ENCODE measurements at places on chromosomes 1 and 21.

- no peak for DNase-seq
Observed at GRCh38 chr1:3186526-3186921, 117.5 kb downstream of the PRDM16 start.

DNA sequence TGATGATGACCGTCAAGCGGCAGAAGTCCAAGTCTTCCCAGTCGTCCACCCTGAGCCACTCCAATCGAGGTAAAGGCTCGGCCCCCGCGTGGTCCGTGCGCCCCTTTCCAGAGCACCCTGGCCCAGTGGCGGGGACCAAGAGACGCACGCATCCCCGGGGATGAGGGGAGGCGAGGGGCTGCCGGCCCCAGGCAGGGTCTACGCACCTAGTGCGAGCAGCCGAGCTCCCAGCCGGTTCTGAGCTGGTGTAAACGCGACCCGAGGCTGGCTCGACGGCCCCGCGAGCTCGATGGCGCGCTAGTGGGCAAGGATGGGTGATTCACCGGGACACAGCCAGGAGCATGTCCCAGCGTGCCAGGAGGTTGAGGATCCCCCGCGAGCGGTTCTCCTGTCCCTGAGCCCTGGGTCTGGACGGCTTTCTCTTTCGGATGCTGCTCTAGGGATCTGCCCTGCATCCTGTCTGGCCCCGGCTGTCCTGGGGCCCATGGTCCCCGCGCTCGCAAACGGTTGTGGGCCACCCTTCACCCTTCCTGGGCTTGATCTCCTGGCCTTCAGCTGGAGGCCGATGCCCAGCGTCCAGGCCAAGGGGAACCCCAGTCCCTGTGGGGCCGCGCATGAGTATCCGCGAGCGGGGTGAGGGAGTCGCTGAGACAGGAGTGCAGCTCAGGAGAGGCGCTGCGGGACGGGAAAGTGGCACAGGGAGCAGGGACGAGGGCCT is 689 bp downstream of the PKP1 start:
- DNase-seq = no peak

DNA sequence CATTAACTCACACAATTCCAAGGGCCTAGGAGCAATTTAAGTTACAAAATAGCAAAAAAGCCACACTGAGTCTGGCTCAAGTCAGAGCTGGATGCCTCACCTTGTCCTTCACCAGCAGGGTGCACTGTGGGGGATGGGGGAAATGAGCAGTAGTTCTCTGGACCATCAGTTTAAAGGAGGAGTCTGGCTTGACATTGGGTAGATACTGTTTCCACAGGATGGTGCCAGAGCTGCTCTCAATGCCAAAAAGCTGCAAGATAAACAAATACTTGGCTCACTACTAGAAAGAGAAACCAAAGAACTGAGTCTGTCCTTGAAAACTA is 18.8 kb downstream of the EMC1 start:
- no peak for DNase-seq

- peak; percentile 66 for DNase-seq
Observed at GRCh38 chr1:156489166-156489934, 11.2 kb downstream of the MEF2D start.

DNA sequence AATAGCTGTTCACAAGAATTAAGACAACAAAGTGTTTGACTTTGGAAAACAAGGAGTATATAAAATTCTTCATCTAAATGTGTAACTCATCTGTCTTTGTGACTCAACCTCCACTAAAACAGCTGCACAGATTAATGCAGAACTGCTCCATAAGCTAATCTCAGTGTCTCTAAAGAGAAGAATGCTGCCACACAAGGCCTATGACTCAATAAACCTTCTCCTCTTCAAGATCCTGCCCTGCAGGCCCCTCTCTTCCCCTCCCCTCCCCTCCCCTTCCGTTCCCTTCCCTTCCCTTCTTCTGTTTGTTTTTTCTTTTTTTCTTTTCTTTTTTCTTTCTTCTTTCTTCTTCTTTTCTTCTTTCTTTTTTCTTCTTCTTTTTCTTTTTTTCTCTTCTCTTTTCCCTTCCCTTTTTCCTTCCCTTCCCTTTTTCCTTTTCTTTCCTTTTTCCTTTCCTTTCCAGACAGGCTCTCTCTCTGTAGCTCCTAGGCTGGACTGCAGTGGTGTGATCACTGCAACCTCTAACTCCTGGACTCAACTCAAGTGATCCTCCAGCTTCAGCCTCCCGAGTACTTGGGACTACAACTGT is 1052.8 kb downstream of the BRINP3 start:
- DNase-seq = no peak

- DNase-seq = no peak
Observed at GRCh38 chr1:229183588-229183987, 87.3 kb upstream of the RAB4A start.

GRCh38 chr1:223179786-223180185 is 36.7 kb upstream of the TLR5 start:
- no peak for DNase-seq

- no peak for DNase-seq
Observed at GRCh38 chr21:35011681-35012080, 37.4 kb downstream of the RUNX1 start.

DNA sequence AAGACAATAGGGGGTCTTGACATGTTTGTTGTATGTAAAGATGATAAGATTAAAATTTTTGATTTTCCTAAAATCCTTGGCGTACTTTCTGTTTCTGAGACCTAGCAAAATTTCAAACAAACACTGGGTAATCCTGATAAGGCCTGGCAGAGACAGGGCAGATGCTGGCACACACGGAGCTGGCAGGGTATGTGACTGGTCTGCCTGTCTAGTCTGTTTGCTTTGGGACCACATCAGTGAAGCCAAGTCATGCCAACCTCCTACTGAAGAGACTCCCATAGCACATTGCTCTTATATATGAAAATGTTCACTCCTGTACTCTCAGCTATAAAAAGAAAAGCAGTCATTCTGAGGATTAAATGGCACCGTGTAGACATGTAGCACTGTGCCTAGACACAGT is 14.1 kb downstream of the TOR3A start:
- no peak for DNase-seq

GRCh38 chr1:26838474-26839338 is 12.2 kb downstream of the ZDHHC18 start:
- DNase-seq = no peak

DNA sequence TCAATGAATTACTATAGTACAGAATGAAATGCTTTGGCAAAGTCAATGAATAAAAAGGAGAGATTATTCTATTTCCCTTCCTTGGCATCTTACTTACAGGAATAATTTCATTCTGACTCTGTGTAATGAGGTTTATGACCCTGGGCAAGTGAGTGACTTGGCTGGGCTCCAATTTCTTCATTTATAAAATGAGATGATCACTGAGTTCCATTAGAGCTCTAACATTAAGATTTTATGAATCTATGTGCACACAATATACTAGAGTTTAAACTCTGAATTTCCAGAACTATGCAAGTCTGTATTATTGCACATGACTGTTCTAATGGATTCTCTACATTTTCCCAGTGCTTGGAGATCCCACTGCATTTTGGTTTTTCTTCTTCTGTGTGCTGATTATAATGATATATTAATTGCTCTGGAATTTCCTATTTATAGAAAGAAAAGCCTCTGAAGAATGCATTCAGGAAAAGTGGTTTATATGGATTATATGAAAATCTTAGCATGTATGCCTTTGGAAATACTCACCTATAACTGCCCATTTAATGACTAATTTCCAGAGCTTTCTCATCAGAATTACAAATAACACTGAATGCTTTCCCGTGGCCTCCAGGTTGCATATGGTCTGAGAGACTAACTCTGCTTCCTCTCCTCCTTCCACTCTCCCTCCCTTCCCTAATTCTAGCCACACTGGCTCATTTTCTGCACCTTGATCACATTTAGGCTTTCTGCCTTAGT is 97.4 kb upstream of the CHRM3 start:
- no peak for DNase-seq

DNA sequence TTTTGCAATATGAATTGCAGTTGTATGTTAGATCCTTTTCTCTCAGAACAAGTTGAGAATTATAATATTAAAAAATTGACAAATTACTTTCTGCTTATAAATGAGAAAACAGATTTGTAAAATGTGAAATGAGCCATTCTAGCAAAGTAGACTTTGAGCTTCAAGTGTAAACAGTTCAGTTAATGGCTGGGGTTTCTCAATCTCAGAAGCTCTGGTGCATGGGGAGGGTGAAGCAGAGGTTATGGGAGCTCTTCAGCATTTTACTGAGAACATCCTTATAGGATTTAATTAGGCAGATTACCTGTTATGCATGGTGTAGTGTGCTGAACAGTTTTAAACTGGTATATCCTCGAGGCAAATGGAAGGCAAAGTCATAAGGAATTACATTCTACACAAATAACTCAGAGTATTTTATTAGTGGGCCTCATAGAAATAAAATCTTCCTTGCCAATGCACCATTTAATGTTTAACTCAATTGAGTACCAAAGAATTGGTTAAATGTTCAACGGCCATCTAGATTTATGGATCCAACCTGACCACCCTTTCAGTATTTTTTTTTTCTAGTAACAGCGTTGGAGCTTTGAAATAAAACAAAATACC is 1143.6 kb upstream of the ADGRL2 start:
- DNase-seq = no peak

GRCh38 chr1:98203466-98203865 is 282.6 kb upstream of the DPYD start:
- DNase-seq = no peak

DNA sequence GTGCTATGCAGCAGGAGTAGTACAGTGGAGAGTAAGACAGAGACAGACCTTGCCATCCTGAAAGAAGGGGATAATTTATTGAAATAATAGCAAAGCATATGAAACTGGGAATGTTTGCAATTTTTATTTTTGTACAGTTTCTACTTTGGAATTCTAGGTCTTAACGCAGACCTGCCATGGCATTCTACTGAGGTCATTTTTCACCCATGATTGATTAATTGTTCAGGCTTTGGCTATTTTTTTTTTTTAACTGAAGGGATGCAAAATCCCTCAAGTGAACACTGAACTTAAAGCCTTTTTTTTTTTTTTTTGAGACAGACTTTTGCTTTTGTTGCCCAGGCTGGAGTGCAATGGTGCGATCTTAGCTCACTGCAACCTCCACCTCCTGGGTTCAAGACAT is 27.1 kb downstream of the MTF2 start:
- DNase-seq = no peak

DNA sequence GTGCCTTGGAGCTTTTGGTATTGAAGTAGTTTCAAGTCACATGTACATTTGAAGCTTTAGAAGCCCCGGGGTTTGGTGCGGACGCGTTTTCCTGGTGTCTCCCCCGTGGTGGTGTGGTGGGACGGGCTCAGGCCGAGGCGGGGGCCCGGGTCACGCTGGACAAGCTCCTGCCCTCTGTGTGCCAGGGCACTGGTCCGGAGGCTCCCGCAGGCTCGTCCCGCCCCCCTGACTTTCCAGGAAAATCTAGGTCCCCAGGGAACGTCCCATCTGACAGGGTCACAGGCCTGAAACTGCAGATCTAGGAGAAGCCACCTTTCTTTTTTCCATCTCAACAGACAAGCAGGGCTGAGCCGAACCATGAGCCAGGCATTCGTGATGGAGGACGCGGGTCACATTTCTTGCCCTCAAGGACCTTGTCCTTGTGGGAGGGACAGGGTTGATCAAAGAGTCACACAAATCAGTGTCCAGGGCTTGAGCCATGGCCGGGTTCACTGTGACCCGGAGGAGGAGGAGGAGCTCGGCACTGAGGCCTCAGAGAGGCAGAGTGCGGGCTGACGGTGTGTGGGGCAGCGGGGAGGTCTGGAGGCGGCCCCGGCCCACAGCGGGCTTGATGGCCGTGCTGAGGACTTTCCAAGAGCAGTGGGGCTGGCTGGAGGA is 1.6 kb downstream of the DMRTB1 start:
- no peak for DNase-seq

GRCh38 chr1:160125746-160126145 is 10.2 kb downstream of the ATP1A2 start:
- DNase-seq = no peak

- DNase-seq = no peak
Observed at GRCh38 chr1:150192012-150192411, 42.3 kb downstream of the PLEKHO1 start.

GRCh38 chr1:2404142-2404889 is 8.0 kb downstream of the PEX10 start:
- no peak for DNase-seq

GRCh38 chr1:41704196-41704595 is 214.5 kb downstream of the HIVEP3 start:
- no peak for DNase-seq

GRCh38 chr1:87941337-87941946 is 612.8 kb downstream of the LMO4 start:
- DNase-seq = no peak

DNA sequence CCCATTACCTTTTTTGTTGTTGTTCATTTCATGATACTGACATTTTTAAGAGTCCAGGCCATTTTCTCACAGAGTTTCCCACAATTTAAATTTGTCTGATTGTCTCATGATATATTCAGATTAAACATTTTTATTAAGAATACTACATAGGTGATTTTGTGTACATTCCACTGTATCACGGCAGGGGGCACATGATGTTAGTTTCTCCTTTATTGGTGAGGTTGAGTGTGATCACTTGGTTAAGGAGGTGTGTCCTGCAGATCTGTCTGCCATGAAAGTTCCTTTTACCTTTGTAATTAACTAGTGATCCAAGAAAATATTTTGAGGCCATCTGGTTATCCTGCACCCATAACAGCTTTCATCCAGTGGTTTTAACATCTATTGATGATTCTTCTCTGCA is 11.8 kb downstream of the RTCA start:
- DNase-seq = peak; percentile 44
